ENCODE measurements at places on chromosomes 6 and 20.

- DNase-seq: no peak
These were observed 98.6 kb downstream of the OGFRL1 start for GRCh38 chr6:71387179-71387578.

DNA sequence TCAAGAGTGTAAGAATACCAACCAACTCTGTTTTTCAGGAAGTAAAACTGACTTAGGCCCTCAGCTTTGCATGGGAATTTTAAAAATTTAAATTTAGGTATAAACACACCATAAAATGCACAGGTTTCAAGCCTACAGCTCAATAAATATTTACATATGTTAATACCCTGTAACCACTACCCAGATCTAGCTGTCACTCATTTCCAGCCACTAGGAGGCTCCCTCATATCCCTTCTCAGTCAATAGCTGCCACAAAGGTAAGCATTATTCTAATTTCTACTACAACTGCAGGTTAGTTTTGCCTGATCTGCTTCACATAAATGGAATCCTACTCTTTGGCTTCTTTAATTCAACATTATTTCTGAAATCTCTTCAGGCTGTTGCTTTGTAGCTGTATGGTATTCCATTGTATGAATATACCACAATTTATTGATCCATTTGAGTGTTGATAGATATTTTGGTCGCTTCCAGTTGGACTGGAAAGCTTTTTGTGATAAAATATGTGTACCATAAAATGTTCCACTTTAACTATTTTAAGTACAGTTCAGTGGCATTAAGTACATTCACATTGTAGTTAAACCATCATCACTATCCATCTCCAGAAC, 32.5 kb upstream of the MEI4 start:
- DNase-seq: no peak

DNA sequence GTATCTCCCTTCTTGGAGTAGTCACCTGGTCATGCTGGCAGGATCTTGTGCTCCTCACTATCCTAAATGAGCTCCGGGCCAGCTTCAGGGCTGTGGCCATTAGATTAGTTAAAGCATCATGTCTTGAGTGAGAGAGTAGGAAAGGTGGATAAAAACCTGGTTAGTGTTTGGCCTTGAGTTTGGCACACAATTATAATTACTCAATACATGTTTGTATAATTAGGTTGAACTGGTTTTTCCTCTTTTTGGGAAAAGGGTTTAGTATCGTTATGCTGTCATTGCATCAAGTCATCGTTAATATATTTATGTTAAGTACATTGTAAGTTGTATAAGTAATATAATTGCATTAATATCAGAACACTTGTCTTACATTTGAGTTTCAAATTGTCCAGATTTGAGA, 126.3 kb downstream of the CDKAL1 start:
- DNase-seq: no peak

- no peak for DNase-seq
These were observed 73.0 kb upstream of the OPRM1 start for GRCh38 chr6:153966001-153966400.

- no peak for DNase-seq
These were observed 532 bp upstream of the SLC35F1 start for GRCh38 chr6:117906507-117906957.

DNA sequence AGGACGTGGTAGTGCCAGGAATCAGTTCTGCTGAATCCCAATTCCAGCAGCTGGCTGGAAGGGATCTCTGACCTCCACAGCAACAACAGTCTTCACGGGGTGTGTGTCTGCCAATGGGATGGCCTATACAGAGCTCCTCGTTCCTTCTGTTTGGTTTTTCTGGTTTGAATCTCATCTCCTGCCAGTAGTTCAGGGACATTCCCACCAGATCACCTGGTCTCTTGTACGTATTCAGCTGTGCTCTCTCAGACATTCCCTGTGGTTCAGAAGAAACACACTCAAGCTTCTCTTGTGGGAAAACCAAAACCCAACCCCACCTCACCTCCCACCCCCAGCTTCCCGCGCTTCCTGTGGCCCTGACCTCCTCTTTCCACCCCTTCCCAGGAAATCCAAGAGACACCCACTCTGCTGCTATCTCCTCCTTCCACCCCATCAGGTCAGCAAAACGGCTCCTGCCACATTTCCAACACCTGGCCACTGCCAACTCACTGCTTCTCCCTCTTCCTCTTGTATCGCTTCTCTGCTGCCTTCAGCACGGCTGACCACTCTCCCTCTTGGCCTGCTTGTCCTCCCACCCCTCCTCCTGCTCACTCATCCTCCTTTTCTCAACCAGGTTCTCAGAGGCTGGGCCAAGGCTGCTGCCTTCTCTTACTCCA, 63.3 kb upstream of the PTGIS start:
- no peak for DNase-seq

GRCh38 chr20:16803965-16804792, 56.0 kb downstream of the OTOR start:
- DNase-seq: no peak

DNA sequence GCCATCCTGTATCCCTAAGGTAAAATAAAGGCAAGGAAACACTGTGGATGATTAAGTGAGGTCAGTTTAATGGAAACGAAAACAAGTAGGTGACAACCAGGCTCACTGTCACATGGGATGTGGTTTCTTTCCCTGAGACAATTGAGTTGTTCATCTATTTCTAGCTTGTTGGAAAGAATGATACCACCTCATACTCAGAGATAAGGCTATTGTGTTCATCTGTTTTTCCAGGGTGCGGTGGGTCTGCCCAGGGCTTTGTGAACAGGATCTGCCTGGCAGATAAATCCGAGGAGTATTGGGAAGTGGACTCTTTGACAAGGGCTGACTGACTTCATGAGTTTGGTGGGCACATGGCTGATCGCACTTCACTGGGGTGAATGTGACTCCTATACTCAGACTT, 80.8 kb upstream of the TIAM2 start:
- DNase-seq: no peak

- DNase-seq: no peak
These were observed 108.9 kb downstream of the CDH4 start for GRCh38 chr20:61360940-61361339.

DNA sequence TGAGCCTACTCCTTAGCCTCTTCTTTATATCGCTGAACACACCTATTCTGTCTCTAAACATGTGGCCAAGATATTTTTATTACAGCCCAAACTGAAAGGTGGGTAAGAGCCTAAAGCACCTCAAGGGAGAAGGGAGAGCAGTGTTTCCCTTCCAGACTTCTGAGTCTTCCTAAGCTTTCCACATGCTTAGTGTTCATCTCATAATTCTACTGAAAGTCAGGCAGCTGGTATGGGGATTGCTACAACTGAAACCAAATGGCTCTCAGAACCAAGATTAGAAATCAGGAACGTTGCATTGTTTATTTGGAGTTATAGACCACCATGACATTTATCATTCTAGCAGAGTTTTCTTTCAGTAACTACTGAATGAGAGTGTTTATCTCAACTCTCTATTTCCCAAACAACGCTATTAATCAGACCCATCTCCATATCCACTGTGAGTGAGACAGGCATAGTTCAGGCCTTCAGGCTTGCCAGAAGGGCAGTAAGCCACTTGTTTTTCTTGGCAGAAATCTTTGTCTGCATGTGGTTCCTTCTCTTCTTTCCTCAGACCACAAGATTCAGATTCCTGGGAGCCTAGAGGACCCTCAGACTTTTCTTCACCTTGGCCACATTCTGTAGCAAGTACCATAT, 22.8 kb downstream of the VGLL2 start:
- DNase-seq: no peak

DNA sequence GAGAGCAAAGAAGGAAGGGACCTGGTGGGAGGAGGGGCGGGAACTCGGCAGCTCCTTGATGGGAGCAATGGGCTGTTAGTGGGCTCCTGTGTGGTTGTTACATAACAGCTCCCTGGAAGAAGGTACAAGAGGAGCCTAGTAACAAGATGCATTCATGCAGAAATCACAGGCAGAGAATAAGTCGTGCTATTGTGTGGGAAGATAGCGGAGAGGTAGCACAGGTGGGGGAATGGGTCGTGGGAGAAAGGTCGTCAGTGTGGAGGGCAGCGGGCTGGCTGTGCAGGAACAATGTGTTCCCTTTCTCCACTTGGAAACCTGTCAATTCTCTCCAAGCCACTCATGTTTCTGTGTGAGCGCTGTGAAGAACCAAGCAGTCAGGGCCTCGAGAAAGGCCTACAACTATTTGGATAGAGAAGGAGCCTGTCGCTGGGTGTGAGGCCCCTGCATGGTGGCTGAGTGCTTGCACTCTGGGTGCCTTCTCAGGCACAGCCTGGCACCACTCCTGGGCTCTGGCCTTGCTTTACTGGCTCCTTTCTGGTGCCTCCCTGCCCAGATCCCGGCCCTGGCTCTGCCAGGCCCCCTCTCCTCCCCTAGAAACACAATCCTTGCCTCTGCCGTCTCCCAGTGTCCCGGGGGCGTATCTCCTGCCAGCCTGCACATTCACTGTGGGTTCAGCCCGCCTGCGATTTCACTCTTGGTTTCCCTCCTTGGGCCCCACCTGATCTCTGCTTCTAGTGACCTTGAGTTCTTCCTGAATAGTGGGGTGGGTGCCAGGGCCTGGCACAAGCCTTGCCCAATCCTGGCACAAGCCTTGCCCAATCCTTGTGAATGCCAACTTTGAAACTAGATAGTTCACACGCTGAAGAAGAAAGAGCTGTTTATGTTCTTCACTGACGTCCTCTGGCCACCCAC, 7.4 kb upstream of the FGD2 start:
- no peak for DNase-seq

- DNase-seq: no peak
These were observed 257.3 kb downstream of the ATXN1 start for GRCh38 chr6:16503970-16504415.

DNA sequence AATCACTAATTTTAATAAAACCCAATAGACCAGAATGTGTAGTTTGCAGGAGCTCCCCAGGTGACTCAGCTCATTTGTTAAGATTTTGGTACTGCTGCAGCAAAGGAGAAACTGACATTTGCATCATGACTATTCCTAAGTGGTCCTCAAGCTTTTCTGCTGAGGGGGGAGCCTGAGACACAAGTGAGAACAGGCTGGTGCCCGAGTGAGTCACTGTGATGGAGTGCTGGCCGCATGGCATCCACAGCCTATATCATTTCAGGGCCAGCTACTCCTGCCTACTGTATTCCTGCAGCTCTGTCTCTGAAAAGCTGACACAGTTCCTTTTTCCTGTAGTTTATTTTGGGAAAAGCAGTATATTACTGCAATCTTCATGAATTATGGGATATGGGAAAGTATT, 113.7 kb upstream of the ENPP5 start:
- no peak for DNase-seq

- peak; percentile 55 for DNase-seq
These were observed 5.1 kb downstream of the KCNS1 start for GRCh38 chr20:45095805-45096238.

- DNase-seq: no peak
These were observed 1108.2 kb upstream of the GJE1 start for GRCh38 chr6:141024526-141024925.

DNA sequence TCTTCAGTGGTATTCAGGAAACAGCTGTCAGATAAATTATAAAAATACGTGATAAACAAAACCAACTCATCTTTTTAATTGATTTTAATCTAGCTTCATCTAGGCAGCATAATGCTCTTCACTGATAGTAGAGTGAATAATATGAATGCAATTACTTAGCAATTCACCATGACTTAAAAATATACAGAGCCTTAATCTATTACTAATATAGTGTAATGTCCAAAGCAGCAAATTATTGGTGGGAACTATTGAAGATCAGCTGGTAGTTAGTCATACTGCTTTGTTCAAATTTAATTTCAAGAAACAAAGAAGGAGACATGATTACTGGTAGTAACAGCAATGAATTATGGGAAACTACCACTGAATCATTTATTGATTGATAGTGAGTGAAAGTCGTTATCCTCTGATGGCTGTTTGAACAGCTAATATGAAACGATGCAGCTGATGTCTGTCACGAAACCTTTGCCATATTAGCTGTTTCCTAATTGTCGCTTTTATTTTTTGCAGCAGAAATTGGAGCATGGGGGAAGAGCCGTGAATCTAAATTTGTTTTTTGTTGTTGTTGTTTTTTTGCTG, 99.2 kb downstream of the NKAIN2 start:
- no peak for DNase-seq

- no peak for DNase-seq
These were observed 81.8 kb downstream of the CLIC5 start for GRCh38 chr6:45933855-45934254.
